WTC11 (cell line): ENCODE measurements at places on chromosomes 16 and 17.
A peak's percentile ranks its signal among the peaks of the same experiment; 100 is the strongest.

DNA sequence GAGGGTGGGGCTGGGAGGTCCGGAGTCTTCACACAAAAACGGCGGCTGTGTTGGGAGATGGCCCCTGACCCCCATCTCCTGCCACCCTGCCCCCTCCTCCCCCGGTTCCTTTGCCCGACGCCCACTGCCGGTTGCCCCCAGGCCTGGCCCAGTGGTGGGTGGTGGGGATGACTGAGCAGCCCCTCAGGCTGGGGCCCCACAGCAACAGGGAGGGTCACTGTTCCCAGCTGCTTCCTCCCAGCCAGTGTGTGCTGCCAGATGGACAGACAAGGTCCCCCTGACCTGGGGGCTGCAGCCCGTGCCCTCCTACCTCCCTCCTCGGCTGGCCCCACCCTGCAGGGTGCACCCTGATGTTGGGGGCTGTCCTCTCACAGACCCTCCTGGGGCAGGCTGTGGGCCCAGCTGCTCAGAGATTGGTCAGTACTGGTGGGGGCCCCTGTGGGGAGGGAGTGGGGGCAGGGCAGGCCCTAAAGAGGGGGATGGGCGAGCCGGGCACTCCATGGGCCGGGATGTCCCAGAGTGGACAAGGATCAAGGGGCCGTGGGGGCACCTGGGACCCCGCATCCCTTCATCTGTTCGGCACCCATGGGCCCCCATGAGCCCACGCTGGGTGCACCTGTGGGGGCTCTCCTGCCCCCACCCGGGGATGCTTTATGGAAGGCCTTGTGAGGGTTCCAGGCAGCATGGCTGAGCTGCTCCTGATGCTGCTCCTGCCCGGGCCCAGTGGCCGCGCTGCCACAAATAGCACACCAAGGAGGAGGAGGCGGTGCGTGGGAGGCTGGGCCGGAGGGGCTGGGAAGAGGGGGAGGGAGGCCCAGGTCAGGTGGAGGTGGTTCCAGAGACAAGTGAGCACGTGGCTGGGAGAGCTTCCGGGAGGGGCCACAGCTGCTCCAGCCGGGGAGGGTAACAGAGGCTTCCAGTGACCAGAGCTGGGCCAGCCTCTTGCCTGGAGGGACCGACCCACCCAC is 5.1 kb downstream of the C1QTNF8 start:
- DNase-seq = no peak

DNA sequence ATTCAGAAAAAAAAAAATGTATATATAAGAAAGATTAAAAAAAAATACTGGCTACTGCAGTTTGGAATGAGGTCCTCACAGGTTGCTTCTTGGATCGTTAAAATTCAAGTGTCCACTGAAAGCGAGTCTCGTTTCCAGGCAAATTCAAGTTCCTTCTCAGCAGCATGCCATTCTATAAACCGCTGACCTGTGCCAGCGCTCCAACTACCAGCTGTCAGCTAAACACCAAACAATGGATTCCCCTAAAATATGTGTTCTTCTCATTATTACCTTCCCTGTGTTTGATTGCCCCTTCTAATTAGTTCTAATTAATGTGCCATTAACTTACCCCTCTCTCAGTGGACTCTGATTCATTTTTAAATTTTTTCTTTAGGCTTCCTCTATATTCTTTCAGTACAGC is 92.4 kb downstream of the DNAH9 start:
- DNase-seq = no peak

DNA sequence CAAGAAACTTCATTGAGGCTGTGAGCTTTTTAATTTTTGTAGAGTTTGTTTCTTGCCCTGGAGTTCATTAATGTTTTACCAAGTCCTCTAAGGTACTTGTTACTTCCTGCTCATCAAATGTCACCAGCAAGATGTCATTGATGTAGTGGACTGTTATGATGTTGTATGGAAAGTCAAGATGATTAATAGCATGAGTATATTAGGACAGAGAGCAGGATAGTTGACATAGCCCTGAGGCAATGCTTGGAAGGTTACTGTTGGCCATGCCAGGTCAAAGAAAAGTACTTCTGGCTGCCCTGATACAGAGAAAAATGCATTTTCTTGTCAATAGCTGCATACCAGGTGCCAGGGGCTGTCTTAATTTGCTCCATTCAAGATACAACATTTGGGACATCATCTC is 6.7 kb downstream of the KRTAP1-5 start:
- no peak for DNase-seq

DNA sequence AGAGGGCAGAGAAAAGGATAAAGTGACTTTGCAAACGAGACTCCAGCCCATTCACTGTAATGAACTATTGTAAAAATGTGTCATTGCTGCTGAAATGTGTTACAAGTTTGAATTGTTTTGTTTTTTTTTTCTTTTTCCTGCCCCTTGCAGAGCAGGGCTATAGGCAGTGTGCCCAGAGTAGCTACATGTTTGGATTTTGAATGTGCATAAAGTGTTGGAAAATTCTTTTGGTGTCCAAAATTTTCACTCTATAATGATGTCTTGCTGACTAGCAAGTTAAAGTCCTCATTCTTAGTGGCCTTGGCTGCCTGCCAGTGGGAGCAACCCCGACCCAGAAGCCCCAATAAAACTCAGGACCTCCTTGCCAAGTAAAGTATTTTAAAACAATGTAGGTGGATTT is 66.5 kb downstream of the IGF2BP1 start:
- no peak for DNase-seq

DNA sequence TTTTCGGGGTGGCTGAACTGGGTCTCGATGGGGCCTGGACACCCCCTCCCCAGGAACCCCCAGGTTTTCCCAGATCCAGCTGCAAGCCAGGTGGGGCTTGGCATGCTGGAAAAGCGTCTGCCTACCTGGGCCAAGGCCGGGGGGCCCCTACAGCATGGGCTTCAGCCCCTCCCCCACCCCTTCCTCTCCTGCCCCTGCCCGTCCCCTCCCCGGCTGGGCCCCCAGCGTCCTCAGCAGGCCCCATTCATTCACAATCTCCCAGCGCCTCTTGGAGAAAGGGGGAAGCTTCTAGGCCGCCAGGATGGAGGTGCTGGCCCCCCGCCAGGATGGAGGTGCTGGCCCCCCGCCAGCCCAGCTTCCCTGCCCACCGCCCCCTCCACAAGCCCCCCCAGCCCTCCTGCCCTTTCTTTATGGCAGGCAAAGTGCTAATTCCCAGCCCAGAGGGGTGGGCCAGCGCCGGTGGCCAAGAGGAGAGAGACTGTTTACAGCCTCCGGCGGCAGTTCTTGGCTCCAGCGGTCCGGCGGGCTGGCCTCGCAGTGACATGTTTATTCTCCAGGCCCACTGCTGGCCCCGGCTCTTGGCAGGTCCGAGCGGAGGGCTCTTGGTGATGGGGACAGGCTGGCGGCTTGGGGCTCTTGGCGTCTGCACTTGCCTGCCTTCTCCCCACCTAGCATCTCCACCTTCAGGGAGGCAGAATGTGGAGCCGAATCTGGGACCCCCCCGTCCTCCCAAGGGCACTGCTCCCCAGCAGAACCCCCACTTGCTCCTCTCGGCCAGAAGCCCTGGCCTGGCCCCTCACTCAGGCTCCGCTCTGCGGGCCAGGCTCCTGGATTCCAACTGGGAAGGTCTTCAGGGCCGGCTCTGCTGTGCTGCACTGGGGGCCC is 94.4 kb upstream of the CIBAR2 start:
- no peak for DNase-seq

DNA sequence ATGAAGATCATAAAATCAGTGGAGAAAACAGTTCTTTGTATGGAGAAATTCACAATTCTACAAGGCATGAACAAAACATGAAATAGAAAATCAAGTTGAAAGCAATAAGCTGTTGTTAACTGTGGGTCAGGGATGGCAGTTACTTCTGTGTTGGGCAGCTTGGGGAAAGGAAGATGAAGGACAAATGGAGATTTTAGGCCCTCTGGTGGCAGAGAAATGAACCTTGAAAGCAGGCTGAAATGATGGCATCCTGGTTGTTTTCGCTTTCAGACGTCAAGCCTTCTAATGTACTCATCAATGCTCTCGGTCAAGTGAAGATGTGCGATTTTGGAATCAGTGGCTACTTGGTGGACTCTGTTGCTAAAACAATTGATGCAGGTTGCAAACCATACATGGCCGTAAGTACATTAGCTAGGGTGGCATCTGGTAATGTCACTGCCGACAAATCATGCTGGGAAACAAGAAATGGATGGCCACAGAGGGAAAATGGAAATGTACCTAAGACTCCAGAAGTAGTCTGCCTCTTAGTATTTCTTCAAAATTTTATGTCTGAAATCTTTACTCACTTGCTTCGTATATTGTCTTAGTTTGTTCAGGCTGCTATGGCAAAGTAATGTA is 108.9 kb downstream of the MAP2K6 start:
- DNase-seq = no peak

DNA sequence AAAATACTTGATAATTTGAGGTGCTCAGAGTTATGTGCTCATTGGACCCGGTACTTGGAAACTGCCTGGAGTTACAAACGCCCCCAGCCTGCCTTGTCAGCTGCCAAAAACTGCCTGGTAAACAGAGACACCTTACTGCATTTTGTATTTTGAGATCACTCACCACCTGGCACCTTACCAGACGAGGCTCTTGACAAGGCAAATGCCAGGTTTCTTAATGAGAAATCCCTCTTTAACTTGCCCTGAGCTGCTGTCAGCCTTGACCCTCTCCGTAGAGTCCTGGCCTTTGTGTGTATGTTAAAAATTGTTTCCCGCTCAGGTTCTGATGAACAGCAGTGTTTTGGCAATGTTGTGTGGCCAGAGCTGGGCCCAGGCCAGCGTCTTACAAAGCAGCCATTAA is 28.8 kb downstream of the SYT17 start:
- no peak for DNase-seq

GRCh38 chr16:88681709-88682451 is 4.4 kb downstream of the SNAI3 start:
- DNase-seq = no peak

DNA sequence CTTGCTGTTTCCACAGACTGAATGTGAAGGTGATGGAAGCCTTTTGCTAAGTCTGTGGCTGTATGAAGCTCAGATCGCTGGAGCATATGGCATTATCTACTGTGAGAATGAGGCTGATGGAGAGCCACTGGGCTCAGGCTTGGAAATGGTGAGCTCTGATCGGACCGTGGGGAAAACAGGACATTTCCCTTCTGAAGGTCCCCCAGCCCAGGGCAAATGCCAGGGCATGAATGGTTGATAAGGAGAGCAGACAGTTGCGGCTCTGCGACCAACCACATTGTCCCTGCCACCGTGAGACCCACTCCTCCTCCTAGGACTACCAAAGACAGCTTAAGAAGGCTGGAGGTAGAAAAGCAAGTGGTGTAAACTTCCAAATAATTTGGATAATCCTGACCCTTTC is 4.7 kb upstream of the CUEDC1 start:
- DNase-seq = no peak

GRCh38 chr17:9612006-9612405 is 33.3 kb upstream of the USP43 start:
- DNase-seq = no peak

GRCh38 chr17:55348749-55349354 is 72.8 kb downstream of the MMD start:
- DNase-seq = peak; percentile 31

DNA sequence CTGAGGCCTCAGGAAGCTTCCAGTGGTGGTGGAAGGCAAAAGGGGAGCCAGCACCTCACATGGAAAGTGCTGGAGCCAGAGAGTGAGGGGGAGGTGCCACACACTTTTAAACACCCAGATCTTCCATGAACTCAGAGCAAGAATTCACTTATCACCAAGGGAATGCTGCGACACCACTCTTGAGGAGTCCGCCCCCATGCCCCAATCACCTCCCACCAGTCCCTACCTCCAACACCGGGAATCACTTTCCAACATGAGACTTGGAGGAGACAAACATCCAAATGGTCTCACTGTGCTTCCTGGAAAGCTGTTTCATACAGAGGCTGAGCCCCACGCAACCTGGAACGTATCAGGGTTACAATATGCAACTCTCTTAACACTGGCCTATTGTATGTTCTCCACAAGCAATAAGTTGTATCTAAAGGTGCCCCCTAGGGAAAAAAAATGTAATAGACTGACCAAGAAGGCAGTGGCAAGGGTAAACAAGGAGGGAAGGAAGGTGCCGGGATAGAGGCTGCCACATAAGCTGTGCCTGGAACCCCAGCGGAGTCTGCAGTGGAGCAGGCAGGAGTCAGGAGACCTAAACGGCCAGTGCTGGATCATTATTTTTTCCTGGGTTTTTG is 106.7 kb upstream of the FOXF1 start:
- no peak for DNase-seq

DNA sequence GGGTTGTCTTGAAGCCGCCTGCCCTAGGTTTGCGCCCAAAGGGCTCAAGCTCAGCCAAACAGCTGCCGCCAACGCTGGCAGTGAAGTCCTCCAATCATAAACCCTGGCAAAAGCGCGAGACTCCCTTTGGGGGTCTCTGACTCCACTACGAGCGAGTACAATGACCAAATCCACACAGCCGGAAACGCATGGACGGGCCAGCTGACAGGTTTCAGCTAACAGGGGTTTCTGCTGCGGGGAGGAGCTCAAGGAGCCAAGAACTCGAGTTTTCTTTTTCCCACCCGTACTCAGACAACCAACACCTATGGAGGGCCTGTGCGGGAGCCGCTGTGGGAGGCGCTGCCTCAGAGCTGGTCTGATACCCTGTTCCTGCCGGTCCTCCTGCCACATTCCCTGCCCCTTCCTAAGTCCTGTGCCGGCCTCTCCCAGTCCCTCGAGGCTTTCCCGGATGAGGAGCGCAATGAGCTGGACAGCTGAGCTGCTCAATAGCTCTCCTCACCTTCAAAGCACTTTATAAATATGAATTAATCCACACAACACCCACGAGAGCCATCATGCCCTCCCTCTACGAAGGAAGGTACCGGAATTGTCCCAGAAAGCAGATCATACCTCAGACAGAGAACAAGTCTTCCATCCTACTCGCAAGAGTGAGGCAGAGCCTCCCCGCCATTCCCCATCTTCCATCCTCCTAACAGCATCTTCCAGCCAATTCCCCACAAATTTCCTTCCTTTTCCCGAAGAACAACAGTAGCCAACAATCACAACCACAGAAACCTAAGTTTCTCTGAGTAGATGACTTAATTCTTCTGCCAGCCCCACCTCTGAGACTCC is 6.1 kb downstream of the ABR start:
- no peak for DNase-seq

DNA sequence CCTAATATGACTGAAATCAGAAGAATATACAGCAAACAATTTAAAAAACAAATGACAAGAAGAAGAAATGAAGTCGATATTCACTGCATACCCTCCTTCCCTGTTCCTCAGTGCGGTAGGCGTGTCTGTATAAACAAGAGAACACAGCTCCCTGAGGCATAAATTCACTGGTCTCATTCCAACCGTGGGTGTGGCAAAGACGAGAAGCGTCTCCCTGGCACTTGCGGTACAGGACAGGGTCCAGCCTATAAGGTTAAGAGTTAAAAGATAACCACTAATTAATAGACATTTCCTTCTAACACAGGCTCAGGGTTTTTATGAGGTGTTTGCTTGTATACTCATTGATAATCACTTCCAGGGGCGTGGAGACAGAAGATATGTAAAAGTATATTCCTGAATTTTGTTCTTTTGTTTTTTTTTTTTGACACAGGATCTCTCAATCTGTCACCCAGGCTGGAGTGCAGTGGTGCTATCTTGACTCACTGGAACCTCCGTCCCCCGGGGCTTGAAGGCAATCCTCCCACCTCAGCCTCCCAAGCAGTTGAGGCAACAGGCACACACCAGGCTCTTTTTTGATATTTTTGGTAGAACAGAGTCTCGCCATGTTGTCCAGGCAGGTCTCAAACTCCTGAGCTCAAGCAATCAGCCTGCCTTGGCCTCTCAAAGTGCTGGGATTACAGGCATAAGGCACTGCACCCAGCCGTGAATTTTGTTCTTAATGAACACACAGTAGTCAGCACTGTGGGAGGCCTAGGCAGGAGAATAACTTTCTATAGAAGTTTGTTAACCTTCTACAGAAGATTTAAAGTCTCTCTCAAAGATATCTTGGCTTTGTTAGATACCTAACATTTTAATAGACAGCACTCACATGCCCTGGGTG is 59.1 kb upstream of the CLEC18B start:
- no peak for DNase-seq

GRCh38 chr16:27174798-27175197 is 28.5 kb upstream of the KDM8 start:
- DNase-seq = no peak
